ENCODE measurements at places on chromosomes 2 and 18.

- no peak for DNase-seq
Observed at GRCh38 chr2:45714679-45715078, 63.2 kb downstream of the PRKCE start.

- no peak for DNase-seq
Observed at GRCh38 chr2:222799262-222799918, 61.4 kb upstream of the ACSL3 start.

- DNase-seq = no peak
Observed at GRCh38 chr2:2647141-2647541, 316.1 kb upstream of the MYT1L start.

GRCh38 chr2:31414601-31415241, at the start of gene XDH:
TSS of gene XDH (minus strand) at chr2:31414742. CDS start at chr2:31414666, 76 bp downstream.
- no peak for DNase-seq
